PC-3 (cell line): ENCODE measurements at places on chromosomes 7 and 10. TPM values are rescaled to one million over a fixed set of nuclear protein-coding genes. Genes with fewer than 3 reads are reported as not detected.

Gene CLRN3
- total RNA-seq: not detected in 2 replicates

Gene OR2A42
- total RNA-seq: 0.40 TPM in 1 of 2 replicates, not detected in the other

GRCh38 chr7:115984105-115984504, 46.5 kb downstream of the TFEC start:
- DNase-seq: no peak

Gene PDLIM1
- 28.2 and 48.7 TPM in 2 replicates for total RNA-seq

DNA sequence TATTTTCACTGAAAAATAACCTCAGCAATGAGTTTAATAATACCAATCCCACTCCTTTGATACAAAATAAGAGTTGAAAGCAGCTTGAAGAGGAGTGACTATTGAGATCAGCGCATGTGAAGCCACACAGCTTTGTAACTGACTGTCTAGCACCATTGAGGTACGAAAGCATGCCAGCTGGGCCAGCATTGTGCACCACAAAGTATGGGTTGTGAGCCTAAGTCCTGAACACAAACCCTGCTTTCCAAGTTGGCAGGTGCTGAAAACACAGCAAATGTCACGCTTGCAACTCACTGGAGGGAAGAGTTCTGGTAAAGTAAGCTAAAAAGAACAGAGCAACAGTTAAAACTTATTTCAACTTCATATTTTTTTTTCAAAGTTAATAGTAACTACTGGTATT, 4.0 kb upstream of the FAM53B start:
- no peak for DNase-seq

DNA sequence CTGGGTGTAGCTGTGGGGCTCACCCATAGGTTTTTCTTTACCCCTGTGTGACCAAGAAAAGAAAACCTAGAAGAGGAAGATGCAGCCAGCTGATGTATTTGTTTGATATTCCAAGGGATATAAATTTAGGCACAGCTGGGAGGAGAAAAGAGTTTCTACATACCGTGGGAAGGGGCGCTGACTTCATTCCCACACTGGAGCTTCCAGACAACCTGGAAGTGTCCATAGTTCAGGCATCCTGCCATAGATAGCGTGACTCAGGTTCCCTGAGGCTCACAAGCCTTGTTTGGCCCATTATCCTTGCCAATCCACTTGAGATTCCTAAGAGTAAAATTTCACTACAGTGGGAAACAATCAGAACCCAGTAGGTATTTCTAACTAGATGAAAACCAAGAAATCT, 371.7 kb upstream of the NRP1 start:
- DNase-seq: peak; percentile 99

DNA sequence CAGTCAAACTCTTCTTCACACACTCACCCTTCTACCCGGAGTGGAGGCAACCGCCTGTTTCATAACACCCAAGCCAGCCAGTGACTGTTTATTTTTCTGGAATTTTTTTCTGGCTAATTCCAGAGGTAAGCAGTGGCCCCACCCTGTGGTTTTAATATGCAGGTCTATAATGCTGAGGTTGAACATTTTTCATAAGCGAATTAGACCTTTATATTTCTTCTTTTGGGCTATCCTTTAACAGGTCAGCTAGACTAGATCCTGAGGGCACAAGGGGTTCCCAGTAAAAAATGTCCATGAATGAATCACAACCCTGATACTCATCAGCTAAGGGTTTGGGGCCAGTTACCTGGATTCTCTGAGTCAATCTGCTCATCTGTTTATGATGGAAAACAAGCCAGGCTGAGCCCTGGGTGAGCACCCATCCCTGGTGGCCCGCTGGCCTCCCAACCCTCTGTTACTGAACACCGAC, 76.2 kb downstream of the GRB10 start:
- DNase-seq: peak; percentile 73

Gene SERPINE1
- total RNA-seq: 46.1 and 52.5 TPM in 2 replicates

- DNase-seq: no peak
Observed at GRCh38 chr10:130362308-130362761, 226.1 kb downstream of the GLRX3 start.
